SHP77 treated with DMSO at 0.1 percent for 48 hours (cell line): ENCODE measurements at places on chromosomes 5 and 9.

- DNase-seq = no peak
Observed at GRCh38 chr5:158832096-158832685, 267.5 kb downstream of the EBF1 start.

DNA sequence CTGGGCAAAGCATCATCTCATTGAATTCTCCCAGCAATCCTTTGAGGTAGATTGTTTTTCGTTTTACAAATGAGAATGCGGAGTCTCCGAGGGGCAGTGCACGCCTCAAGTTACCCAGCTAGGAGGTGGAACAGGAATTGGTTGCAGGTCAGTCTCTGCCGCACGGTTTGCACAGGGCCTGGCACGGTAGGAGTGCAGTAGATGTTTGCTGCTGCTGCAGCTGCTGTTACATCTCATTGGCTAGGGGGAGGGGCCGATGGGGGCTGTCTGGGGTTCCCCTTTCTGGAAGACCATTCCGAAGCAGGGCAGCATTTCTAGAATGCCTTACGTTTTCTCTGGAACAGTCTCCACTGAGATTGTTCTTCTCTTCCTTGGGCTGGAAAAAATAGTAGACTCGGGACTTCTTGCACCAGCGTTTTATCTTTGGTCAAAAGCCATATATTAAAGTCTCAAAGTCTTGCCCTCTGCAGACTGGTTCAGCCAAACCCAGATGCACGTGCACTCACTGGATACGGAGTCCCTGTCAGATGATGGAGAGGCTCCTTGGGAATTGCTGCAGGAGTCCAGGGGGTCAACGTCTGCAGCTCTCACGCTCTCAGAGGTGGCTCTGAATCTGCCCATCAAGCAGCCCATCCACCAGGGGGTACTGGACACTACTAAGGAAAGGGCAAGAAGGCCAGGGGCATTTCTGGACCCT, 1.2 kb downstream of the USP20 start:
- no peak for DNase-seq

- no peak for DNase-seq
Observed at GRCh38 chr5:94793816-94794198, 175.3 kb downstream of the SLF1 start.

GRCh38 chr5:97425511-97425910, 242.5 kb upstream of the RIOK2 start:
- no peak for DNase-seq

DNA sequence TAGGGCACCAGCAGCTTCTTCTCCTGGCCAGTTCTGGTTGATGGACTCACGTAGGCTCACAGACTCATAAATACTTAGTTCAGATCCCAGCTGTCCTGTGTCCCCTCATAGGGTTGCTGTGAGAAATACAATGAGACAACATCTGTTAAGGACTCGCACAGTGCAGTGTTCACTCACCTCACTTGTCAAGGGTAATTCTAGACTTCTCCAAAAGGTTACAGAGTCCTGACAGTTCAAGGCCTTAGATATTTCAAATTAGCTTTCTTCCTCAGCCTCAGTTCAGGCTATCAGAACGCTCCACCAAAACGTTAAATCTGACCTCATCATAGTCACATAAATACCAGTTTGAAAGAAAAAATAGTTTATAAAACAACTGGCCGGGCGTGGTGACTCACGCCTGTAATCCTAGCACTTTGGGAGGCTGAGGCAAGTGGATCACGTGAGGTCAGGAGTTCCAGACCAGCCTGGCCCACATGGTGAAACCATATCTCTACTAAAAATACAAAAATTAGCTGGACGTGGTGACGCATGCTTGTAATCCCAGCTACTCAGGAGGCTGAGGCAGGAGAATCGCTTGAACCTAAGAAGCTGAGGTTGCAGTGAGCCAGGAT, 106.3 kb downstream of the UGCG start:
- no peak for DNase-seq

- DNase-seq = no peak
Observed at GRCh38 chr9:34253460-34253837, 74.6 kb downstream of the UBAP1 start.
